ENCODE measurements at places on chromosomes 3 and 15.

- DNase-seq, result peak; percentile 77
Measured at GRCh38 chr15:74901612-74902063, 5.0 kb downstream of the FAM219B start.

GRCh38 chr3:186004671-186005070, 66.9 kb upstream of the TRA2B start:
- DNase-seq, result no peak

DNA sequence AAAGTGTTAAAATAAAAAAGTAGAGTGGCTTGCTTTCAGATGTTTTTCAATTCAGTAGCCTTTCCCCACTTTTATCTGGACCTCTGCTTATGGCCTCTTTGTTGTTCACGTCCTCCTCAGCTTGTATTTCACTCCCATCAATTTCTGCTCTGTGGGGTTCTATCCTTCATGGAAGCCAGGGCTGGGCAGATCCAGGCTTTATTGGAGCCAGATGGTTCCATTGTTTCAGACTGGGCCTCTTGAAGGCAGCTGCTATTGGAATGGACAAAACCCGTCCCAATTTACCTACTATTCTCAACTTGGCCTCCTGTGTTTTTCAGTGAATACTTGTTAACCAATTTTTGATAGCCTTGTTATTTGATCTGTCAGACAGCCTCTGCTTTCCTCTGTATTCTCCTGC, 10.9 kb upstream of the AADACL2 start:
- DNase-seq, result no peak

DNA sequence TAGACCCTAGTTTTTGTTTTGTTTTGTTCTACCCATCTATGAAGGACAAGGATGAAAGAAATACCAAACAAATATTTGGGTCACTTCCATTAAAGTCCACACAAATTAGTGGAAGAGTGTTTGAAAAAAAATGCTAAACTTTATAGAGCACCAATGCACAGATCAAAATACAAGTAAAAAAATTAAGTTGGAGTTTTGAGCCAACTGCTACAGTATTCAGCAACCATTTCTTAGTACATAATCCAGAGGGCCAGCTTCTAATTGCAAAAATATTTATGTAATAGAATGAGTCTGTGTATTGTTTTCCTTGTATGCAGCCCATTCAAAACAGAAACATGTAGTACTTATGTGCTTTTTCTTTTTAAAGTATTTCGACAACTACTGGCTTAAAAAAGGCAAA, 121.1 kb downstream of the CBLB start:
- DNase-seq, result no peak

DNA sequence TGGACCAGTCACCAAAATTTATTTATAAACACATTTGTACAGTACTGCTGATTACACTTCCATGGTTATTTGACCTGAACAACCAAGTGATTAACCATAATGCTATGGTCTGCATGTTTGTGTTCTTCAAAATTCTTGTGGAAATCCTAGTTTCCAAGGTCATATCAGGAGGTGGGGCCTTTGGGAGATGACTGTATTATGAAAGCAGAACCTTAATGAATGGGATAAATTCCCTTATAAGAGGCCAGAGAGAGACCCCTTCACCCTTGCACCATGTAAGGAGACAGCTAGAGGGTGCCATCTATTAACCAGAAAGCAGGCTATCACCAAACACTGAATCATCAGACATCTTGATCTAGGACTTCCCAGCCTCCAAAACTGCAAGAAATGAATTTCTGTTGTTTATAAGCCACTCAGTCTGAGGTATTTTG, 1.9 kb downstream of the SCAPER start:
- DNase-seq, result no peak

DNA sequence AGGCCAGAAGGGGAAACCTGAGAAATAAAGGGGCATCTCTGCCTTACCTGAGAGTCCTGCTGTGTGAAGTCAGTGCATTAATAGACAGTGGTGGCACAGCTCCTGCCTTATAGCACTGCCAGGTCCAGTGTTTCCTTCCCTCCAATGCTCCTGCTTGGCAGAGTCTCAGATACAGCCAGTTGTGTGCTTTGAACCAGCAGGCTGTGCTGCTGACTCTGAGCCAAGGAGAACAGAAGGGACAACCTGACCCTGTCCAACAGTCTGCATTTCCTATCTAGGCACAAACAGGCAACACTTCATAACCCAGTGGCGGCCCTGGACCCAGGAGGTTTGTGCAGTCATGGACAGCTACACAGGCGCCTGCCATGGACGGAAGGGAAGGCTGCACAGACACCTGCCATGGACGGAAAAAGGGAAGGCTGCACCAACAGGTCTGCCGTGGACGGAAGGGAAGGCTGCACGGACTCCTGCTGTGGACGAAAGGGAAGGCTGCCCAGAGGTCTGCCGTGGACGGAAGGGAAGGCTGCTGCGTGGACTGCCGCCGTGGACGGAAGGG, 33.9 kb upstream of the PLXNA1 start:
- DNase-seq, result no peak

- DNase-seq, result no peak
Measured at GRCh38 chr3:23640471-23641146, 165.1 kb upstream of the UBE2E1 start.

DNA sequence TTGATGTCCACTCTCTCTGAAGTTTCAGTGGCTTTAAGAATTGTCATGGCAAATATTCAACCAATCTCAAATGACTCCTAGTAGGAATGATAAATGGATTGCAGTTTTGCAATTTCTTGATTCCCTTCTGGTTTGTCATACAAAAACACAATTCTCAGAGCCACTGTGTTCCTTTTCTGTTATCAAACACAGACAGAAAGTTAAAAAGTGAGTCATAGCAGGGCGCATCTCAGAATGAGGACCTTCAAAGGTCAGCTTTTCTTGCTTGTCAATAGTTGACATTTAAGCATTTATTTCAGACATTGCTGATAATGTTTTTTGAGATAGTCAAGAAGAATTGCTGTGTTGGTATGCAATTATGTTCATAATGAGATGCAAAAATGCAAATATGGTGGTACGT, 405.9 kb downstream of the NR2F2 start:
- no peak for DNase-seq
